Right forelimb (tissue), 1 donor: ENCODE measurements at places on chromosomes 1 and 21.

DNA sequence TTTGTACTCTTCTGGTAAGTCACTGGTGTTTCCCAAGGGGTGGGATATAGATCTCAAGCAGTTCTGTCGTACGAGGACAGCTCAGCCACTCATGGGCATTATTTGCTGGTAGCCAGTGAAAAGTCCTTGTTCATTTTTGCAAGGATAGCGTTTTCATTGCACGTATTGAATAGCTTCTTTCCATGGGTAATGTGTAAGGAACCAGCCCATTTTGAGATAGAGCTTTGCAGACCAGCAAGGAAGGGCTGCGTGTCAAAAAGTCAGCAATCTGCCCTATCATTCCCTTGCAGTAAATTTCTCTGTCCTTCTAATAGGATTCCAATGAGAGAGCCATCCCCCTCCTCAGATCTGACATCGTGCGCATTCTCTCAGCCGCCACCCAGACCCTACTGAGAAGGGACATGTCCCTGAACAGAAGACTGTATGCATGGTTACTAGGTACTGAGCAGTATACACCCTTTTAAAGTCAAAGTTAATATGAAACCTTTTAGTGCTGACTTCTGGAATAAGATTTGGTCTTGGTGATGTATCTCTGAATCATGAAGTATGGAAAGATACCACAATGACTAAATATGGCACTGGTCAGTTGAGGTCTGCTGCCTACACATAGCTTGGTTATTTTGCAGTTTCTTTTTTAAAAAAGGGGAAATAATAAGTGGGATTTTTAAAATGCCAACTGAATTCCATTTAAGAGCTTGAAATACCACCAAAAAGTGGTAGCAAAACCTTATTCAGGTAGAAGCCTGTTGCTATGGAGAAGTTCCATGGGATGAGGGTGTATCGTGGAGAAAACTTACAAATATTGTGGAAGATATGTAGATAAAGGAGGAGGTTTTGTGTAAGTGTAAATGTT, 55.3 kb downstream of the DOP1B start:
- DNase-seq: no peak

GRCh38 chr1:44676484-44677200, 2.1 kb downstream of the ARMH1 start:
- no peak for DNase-seq

- DNase-seq: no peak
These were observed 108.6 kb downstream of the PBX1 start for GRCh38 chr1:164667600-164667999.

DNA sequence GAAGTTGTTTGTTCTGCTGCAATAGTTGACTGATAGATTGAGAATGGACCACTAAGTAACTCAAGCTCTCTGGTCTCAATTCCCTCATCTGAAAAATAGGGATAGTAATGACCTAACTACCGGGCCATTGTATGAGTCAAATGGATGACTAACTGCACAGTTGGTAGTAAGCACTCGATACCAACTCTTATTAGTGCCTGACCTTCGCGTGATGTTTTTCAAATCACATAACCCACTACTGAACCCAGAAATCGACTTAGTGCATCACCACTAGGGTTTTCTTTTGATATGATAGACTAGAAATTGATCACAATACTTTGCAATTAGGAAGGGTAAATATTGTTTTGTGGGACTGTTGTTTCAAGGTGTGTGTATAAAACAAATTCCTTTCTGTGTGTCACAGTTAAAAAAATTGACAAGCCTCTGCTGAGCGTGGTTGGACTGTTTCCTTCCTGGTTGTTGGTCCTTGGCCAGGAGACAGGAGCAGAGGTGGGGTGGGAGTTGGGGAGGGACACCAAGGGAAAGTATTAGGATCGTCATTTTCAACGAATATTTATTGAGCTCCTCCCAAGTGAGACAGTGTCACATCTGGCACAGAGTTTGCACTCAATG, 54.0 kb upstream of the LRP8 start:
- no peak for DNase-seq

DNA sequence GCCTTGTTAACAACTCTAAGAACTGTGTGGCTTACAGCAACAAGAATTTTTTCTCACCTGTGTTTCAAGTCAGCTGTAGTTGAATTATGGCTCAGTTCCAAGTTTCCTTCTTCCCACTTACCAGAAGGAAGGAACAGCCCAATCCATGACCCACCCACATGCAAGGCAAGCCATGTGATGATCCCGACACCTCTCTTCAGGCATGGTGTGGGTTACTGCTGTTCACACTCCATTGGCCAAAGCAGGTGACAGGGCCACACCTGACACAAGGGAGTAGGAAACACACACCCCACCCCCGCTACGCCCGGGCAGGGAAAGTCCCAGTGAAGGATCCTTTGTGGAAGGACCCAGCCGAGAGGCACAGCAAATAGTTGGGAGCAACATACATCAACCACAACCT, 36.3 kb downstream of the KCNJ15 start:
- DNase-seq: no peak

DNA sequence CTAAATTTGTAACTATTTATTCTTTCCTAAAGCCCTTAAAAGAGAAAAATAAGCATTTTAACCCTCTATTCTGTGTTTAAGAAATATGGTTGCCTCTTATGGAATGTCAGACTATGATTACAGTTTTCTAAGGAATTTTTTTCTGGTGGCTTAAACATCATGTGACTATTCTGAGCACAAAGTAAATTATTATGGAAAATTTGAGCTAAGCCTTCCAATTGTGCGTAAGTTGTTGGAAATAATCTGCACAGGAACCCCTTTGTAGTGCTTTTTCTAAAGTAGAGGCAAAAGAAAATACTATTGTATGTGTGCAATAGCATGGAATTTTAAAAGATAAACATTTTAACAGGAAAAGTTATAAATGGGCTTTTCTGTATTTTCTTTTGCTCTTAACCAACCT, 254.8 kb downstream of the PBX1 start:
- DNase-seq: no peak

DNA sequence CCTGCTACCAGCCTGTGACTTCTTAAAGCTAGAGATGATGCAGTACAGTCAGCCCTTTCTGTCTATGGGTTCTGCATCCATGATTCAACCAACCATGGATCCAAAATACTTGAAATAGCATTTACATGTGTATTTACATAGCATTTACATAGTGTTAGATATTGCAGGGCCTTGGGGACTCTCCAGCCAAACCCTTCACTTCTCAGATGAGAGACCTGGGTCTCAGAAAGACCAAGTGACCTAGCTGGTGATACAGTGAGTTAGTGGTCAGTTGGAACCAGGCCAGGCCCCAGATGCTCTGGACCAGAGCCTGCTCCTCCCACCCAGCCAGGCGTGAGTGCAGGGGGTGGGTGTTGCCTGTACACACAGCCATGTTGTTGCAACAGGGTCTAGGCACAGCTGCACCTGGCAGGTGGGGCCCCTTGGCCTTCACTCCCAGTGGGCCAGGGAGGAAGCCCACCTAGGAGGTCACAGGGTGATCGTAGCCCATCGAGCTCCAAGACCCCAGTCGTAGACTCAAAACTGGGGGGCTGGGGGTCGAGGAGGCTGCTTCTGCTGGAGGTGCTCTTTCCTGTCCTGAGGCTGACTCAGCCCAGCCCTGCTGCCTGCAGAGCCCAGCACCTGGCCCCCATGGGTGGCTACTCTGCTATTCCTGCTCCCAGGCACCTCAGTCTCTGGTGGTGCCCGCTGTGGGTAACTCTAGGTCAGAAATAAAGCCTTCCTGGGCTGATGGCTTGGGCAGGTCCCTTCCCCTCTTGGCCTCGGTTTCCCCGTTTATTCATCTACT, 7.7 kb downstream of the TMEM61 start:
- no peak for DNase-seq

- DNase-seq: no peak
These were observed 51.7 kb downstream of the SNRPE start for GRCh38 chr1:203913073-203913521.

DNA sequence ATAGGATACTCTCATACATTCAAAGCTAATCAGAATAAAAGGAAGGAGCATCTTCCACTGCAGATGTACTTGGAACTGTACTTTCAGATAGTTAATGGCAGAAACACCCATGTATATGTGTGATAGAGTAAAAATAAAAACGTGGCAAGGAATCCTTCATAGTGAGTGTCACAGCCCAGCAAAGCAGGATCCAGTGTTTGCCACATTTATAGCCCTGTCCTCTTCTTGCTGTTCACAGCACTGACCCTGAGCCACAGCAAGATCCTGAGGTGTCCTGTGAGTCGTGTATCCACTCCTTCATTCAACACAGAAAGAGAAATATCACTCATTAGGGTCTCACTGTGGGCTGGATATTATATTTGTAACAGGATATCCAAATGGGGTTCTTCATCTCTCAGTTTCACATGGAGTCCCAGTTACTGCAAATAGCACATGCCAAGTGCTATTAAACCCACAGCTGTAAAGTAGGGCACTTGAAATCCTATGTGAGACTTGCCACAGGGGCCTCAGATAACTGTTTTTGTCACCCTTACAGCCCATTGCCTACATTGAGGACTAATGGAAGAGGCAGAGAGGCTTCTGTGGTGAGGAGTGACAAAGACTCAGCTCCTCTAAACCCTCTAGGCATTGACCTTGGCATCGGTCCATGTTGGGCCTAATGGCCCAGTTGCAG, 41.3 kb downstream of the CYP2J2 start:
- no peak for DNase-seq

DNA sequence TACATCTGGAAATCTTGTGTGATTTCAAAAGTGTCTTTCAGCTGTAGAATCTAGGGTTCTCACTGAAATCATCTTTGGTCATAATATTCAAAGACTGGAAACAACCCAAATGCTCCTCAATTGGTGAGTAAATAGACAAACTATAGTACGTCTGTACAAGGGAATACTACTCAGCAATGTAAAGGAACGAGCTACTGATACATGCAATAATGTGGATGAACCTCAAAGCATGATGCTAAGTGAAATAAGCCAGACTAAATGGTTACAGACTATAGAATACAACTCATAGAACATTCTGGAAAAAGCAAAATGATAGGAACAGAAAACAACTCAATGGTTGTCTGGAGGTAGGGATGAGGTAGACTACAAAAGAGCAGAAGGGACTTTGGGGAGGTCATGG, 2.6 kb downstream of the LACTBL1 start:
- no peak for DNase-seq

GRCh38 chr1:160169553-160170399, 18.4 kb downstream of the ATP1A4 start:
- DNase-seq: no peak

DNA sequence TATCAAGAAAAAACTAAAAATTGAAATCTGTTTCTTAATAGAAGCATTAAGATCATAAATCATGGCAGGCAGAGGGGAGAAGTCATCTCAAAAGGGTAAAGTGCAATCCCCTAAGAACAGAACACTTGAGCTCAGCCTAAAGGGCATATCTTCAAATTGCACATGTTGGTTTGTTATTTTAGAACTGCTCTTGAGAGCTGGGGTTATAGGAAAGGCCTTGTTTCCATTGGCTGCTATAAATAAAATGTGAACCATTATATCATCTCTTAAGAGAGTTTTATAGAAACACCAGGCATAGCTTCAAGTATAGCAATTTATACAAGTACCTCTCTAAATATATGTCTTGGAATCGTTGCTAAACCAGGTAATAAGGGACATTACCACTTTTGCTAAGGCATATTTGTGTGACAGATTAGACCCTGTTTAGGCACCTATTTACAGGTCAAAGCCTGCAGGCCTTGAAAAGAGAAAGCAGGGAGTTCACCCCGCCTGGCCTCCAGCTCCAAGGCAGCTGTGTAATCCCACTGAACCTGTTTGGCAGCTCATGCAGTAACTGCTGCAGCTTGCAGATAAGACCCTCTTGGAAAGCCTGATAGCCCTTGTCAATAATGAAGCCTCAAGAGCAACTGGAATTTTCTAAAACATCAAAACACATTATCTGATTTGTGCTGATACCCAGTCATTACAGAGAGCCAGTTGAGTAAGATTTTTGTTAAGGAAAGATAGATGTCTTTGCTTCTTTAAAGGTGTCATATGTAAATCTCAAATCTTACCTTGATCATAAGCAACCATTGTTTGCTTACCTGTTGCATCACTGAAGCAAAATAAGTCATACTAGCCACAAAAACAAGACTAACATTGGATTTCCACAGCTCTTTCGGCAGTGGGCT, 24.2 kb upstream of the SYDE2 start:
- no peak for DNase-seq

DNA sequence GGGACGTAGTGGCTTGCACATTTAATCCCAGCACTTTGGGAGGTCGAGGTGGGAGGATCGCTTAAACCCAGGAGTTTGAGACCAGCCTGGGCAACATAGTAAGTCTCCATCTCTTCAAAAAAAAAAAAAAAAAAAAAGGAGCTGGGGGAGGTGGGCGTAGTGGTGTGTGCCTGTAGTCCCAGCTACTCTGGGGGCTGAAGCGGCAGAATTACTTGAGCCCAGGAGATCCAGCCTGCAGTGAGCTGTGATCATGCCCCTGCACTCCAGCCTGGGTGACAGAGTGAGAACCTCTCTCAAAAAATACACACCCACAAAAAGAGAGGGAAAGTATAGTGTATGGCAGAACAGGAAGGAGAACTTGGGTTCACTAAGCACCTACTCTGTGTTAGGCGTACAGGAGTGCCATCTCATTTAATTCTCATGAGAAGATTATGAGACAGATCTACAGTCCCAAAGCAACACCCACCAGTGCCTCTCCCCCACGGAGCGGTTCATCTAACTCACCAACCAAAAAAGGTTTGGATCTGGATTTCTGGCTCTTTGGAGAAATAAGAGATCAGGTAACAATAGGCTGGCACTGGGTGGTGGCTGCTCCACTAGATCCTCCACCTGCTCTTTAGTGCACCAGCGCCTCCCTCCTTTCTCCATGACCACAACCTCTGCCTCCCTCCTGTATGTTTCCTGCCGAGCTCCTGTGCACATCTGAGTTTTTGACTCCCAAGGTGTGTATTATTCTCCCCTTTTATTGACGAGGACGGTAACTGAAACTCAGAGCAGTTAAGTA, 1.4 kb upstream of the TRAF5 start:
- no peak for DNase-seq

- no peak for DNase-seq
These were observed 411.1 kb downstream of the PRDM2 start for GRCh38 chr1:14111121-14111520.

GRCh38 chr1:210696709-210697108, 368.0 kb downstream of the HHAT start:
- DNase-seq: no peak

DNA sequence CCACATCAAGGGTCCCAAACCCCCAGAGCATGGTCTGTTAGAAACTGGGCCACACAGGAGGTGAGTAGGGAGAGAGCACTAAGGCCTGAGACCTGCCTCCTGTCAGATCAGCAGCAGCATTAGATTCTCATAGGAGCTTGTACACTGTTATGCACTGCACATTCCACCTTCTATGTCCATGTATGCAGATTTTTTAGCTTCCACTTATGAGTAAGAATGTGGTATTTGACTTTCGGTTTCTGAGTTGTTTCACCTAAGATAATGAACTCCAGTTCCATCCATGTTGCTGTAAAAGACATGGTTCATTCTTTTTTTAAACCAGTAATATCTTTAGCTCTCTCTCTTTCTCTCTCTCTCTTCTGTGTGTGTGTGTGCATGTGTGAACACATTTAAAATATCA, 663 bp upstream of the GBP6 start:
- no peak for DNase-seq

GRCh38 chr1:40723196-40723955, 31.9 kb downstream of the NFYC start:
- no peak for DNase-seq

- DNase-seq: no peak
These were observed 5.6 kb downstream of the WRAP73 start for GRCh38 chr1:3644273-3644672.
